ENCODE measurements at places on chromosomes 6 and 20.

DNA sequence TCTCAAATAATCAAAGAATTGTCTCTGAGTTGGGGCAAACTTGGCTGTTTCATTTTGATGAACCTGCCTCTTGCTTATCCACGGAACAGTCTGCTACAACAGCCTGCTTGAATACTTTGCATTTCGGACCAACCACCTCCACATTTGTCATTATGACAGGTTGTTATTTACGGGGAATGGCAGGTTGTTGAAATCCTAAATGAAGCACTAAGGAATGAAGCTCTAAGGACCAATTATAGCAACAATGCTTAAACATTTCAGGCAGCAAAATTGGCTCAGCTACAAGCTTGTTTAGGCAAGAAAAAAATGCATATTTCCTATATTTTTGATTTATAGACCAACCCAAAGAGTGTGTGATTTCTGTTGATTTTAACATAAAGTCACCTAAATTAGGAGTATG lies 84.5 kb downstream of the MAP3K7 start:
- DNase-seq: no peak

DNA sequence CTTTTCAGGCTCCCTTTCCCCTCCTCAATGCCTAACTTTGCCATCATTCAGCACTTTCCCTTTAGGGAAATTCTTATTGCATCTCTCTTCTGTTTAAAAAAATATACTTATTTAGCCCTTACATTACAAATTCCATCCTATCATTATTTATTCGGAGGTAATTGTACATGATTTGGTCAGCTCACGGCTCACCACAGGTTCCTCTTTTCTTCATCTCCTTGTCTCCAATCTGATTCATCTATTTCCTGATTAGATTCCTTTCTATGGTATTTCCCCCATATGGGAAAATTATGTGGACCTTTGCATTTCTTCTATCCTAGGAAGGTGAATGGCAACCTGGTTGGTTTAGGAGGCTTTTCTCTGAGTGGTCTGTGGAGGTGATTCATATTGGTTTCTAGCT lies 12.9 kb upstream of the EMILIN3 start:
- no peak for DNase-seq

- no peak for DNase-seq
Measured at GRCh38 chr20:32763202-32764004, 1.2 kb downstream of the DNMT3B start.

- DNase-seq: no peak
Measured at GRCh38 chr6:80502871-80503270, 396.4 kb downstream of the BCKDHB start.

GRCh38 chr20:54004445-54004844 lies 65.9 kb downstream of the BCAS1 start:
- DNase-seq: no peak

- no peak for DNase-seq
Measured at GRCh38 chr6:53995935-53996334, 115.3 kb upstream of the MLIP start.
